ENCODE measurements at places on chromosomes 7 and 10.

DNA sequence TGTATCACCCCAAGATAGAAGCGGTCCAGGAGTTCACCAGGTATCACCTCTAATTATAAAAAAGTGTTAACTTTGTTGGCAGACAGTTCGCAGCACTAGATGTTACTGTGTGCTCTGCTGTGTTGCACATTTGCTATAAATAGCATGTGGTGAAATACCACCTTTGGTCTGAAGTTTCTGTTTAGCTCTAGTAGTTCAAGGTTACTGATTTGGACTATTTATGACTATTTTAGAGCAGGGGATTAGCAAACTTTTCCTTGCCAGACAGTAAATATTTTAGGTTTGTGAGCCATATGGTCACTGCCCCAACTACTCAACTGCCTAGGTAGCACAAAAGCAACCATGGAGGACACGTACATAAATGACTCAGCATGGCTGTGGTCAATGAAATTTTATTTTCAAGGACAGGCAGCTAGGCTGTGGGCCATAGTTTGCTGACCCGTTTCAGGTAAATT lies 16.5 kb downstream of the DENND10 start:
- no peak for DNase-seq

GRCh38 chr7:116041615-116042014 lies 11.1 kb upstream of the TFEC start:
- DNase-seq: no peak

- DNase-seq: peak; percentile 55
Observed at GRCh38 chr7:7099584-7100014, 82.7 kb upstream of the C1GALT1 start.

GRCh38 chr7:100171840-100172239 lies 3.4 kb upstream of the GAL3ST4 start:
- no peak for DNase-seq

GRCh38 chr10:122462533-122463465 lies 1.4 kb downstream of the HTRA1 start:
- DNase-seq: no peak

- DNase-seq: no peak
Observed at GRCh38 chr7:83520726-83521125, 128.2 kb downstream of the SEMA3E start.

GRCh38 chr7:95517870-95518269 lies 32.1 kb downstream of the ASB4 start:
- DNase-seq: no peak

GRCh38 chr7:129664029-129665012 lies 52.8 kb downstream of the NRF1 start:
- no peak for DNase-seq

GRCh38 chr7:110373416-110373815 lies 717.5 kb upstream of the LRRN3 start:
- DNase-seq: no peak

DNA sequence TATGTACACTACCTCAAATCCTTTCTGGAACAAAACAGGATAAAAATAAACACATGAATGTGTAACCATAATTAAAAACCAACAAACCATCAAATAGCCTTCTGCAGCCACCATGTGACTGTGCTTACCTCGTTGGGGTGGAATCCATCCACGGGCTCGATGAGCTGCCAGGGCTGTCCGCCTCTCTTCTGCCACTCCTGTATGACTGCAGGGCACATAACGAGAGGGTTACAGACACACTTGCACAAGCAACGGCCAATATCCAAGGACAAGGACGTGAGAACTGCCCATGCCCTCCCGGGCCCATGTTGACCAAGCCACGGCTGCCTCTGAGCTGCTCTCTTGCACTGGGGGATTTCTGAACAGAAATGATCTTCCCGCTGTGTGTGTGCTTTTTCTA lies 132.2 kb downstream of the ANLN start:
- DNase-seq: no peak

GRCh38 chr10:34475274-34475646 lies 339.8 kb downstream of the PARD3 start:
- DNase-seq: no peak

GRCh38 chr10:77117501-77117900 lies 520.1 kb downstream of the KCNMA1 start:
- no peak for DNase-seq

DNA sequence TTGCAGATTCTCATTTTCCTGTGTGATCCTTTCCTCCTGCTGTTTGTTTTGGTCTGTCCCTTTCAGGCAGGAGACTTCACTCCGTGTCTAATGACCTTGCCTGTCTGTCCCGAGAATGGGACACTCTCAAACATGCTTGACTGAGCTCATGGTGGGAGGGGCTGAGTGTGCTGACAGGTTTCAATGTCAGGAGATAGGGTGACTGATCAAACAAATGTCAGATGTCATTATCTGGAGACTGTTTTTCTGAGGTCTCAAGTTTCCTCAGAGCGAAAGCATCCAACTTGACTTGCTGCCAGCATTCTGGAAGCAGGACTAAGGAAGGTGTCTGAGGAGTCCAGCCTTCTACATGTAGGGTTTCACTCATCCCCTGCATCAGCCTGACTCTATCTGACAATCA lies 228.8 kb upstream of the KIAA1217 start:
- no peak for DNase-seq

- no peak for DNase-seq
Observed at GRCh38 chr7:92133133-92133736, 1.0 kb downstream of the CYP51A1 start.

DNA sequence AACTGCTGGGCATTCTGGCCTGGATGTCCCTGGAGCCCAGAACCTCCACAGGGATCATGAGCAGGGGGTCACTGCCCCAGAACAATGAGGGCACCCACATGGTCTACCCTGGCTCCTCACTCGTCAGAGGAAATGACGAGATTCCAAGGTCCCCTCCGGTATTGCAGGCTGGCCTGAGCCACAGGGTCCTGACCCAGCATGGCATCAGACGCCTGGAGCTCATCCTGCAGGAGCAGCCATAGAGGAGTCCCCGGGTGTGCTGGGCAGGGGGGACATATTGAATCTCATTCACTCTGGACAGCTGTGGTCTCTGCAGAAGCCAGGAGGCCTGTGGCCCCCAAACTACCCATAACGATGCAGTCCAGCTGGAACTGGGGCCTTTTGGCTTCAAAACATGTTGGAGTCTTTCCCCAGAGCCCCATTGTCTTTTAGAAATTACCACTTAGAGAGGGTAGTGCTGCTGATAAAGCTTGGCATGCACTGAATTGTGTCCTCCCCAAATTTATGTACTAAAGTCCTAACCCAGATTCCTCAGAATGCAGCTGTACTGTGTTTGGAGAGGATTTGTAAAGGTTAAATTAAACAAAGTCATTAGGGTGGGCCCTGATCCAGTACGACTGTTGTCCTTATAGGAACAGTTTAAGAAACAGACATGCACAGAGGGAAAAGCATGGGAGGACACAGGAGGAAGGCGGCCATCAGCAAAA lies 27.7 kb downstream of the ANXA8 start:
- DNase-seq: no peak

DNA sequence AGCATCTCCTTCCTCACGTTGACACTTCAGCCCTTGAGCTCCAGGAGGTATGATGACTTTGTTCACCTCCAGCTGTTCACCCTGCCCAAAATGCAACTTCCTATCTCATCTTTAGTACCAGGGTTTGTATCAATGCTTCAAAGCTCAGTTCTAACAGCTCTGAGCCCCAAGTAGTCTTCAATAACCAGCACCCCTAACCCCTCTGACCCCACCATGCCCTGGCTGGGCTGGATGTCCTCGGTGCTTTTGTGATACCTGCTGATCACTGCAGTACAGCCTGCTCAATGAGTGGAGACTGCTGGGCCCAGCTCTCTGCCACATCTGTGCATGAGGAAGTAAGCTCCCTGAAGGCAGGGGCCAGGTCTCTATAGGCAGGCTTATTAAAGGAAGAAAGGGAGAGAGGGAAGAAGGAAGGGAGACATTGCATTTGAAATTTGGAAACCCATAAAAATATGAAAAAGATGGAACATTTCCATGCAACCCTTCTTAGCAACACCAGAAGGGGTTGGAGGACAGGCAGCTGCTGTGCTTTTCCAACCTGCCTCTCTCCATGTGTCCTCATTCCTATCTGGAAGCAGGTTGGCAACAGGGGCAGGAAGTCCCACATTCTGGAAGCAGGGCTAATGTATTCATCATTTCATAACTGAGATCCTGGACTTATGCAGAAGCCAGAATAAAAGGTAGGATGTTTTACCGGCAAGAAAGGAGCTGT lies 756.1 kb downstream of the GRID1 start:
- no peak for DNase-seq

- no peak for DNase-seq
Observed at GRCh38 chr7:152504367-152504766, 68.6 kb upstream of the KMT2C start.

- no peak for DNase-seq
Observed at GRCh38 chr7:34059136-34059828, 153.9 kb downstream of the BMPER start.

DNA sequence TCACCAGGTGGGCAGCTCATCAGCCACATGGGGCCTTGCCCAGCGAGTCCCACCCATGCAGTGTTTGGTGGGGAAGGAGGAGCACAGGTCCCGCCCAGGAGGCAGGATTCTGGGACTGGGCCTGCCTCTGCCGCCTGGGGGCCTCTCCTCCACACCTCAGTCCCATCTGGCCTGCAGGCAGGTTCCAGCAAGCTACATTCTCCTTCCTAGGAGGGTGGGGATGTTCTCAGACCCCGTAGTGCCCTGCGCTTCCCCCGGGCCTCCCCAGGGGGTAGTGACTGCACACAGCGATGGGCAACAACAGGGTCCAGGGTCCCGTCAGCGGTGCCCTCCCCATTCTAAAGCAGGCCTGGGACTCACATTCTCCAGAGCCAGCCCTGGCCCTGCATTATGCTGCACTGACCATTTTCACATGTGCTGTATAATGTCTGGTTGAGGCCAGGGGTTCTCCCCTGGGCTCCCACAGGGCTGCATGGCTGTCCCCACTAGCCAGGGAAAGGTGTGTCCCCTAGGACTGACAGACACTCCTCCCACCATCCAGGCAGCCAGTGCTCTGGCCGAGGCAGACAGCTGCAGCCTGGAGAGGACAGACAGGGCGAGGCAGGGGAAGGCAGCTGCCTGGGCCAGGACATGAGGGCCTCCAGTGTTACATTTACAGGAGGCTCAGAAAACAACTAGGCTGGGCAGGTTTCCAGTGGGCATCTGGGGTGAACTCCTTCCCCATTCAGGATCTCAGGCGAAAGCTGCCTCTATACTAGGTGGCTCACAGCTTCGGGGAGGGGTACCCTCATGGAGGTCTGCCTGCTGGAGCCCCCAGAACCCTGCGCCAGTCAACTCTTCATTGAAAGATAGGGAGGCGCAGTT lies 9.3 kb downstream of the RASGEF1A start:
- no peak for DNase-seq

- DNase-seq: no peak
Observed at GRCh38 chr10:101839416-101840063, 4.1 kb downstream of the KCNIP2 start.

GRCh38 chr7:83484266-83484665 lies 164.7 kb downstream of the SEMA3E start:
- DNase-seq: no peak

GRCh38 chr7:27808626-27809025 lies 68.7 kb downstream of the TAX1BP1 start:
- no peak for DNase-seq

GRCh38 chr7:34564091-34564490 lies 93.9 kb upstream of the NPSR1 start:
- DNase-seq: no peak

DNA sequence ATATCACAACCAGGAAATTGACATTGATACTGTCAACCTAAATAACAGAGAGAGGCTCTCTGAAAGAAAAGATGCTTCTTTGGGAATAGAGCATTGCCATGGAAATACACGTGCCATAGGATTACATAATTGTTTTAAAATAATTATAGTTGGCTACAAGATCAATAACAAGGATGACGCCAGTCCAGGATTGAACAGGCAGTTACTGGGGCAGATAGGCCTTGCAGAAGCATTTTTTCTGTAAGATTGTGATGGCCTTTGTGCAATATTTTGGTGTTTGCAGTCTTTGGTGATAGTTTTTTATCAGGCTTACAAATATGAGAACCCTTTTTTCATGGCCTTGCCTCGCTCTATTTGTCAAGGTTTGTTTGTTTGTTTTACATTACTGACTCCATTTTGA lies 10.5 kb downstream of the ACADSB start:
- DNase-seq: no peak

- no peak for DNase-seq
Observed at GRCh38 chr7:27297356-27297755, 54.8 kb downstream of the EVX1 start.

DNA sequence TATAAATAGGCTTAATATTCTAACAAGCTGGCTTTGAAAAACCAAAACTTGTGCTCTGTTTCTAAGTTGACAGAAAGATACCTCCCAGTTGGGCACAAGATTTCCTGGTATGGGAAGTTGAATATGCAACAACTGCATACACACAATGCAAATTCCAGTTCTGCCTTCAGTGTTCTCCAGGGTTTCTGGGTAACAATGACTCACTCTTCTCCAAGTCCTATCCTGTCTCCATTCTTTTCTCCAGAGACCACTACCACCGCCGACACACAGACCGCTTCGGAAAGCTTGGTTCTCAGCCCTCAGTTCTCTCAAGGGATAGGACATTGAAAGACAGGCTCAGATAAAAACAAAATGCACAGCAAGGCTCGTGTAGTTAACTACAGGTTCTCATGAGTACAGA lies 12.2 kb downstream of the PDE1C start:
- no peak for DNase-seq

DNA sequence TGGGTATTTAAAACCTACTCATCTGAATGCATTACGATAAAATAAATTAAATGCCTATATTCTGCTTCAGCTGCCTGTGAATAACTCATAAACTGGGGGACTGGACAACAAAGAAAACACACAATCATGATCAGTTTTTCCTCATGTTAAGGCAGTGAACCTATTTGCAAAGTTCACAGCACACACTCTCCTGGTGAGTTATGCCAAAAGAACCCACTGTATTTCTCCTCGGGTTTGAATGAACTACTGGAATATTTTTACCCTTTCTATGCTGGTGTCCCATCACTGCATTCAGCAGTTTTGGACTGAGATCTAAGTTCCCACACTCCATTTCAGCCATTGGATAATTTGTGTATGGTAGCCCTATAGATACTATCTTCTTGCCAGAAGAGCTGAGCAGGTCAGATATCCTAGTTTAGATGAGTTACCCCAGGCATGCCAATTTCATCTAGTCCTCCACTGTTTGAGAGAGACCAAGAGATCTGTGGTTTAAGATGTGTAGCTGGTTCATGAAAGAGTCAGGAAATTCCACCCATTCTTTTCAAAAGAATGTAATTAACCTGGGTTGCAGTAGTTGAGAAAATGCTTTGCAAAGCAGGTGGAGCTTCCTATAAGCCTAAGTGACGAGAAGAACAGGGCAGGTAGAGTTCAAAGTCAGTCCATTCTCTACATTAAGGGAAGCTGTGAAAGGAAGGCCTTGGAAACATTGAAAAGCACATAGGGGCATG lies 101.7 kb downstream of the PLXDC2 start:
- no peak for DNase-seq

GRCh38 chr7:101626069-101626671 lies 2.9 kb downstream of the MYL10 start:
- DNase-seq: no peak

DNA sequence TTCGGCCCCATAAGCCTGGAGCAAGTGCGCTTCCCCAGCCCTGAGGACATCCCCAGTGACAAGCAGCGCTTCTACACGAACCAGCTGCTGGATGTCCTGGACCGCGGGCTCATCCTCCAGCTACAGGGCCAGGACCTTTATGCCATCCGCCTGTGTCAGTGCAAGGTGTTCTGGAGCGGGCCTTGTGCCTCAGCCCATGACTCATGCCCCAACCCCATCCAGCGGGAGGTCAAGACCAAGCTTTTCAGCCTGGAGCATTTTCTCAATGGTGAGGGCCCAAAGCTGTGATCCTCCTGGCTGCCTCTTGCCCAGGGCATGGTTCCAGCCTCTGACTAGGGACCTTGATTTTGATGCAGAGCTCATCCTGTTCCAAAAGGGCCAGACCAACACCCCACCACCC lies 10.1 kb downstream of the IRF5 start:
- DNase-seq: no peak
